Left lung (tissue), 14 donors: ENCODE measurements at places on chromosomes 13 and 19.

GRCh38 chr19:8108560-8109445, 40.6 kb downstream of the FBN3 start:
- DNase-seq, result no peak

DNA sequence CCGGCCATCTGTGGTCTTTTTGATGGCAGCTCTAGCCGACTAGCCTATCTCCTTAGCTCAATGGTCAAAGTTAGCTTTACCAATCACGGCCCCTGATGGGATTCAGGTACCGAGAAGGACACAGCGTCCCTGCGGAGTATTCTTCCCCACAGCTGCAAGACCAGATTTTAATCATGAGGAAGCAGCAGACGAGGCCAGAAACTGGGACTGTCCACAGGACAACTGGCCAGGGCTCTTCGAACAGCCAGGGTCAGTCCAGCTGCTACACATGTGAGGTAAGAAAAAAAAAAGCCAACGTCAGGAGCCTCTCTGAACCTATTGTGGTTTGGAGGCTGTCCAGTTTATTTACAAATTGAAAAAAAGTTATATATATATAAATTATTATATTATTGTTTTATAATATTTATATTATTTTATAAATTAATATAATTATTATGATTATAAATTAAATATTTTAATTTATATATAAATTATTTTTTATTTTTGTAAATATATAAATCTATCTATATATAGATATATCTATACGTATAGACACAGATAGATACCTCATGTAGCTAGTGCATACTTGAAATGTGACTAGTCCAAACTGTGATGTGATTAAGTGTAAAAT, 10.8 kb downstream of the RINL start:
- DNase-seq, result no peak

GRCh38 chr19:42065511-42065910, 4.5 kb downstream of the GRIK5 start:
- DNase-seq, result no peak

DNA sequence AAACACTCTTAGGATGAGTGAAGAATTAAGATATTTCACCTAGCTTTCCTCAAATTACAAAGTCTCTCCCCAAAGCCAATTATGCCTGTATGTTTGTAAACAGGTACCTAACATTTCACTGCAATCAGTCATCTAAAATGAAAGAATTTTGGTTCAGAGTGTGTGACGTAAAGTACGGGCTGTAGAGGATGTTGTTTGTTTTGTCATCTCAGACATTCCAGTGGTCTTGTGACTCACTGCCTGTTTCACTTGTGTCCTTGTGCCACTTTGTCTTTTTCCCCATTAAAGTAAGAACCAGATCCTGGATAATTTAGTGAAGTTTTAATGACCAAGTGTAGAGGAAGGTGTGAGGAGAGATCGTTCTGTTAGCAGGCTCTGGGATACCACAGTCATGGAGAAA, 28.6 kb upstream of the EID2 start:
- DNase-seq, result no peak

GRCh38 chr13:84566780-84567179, 684.5 kb upstream of the SLITRK1 start:
- DNase-seq, result no peak

DNA sequence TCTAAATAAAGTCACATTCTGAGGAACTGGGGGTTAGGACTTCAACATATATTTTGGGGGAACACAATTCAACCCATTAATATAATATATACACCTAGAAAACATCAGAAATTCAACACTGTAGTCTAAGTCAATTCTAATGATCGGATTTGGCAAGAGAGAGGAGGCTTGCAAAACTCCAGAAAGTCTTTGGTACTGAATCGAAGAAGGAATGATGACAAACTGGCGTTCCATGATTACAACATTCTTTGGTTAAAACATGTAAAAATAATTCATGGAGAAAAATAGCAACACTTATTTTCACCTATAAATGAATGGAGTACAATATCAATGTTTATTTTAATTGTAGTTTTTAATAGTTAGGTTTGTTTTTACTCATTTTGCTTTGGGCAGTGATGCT, 62.4 kb downstream of the MBNL2 start:
- DNase-seq, result no peak

GRCh38 chr13:44022196-44022595, 142.5 kb downstream of the LACC1 start:
- no peak for DNase-seq

DNA sequence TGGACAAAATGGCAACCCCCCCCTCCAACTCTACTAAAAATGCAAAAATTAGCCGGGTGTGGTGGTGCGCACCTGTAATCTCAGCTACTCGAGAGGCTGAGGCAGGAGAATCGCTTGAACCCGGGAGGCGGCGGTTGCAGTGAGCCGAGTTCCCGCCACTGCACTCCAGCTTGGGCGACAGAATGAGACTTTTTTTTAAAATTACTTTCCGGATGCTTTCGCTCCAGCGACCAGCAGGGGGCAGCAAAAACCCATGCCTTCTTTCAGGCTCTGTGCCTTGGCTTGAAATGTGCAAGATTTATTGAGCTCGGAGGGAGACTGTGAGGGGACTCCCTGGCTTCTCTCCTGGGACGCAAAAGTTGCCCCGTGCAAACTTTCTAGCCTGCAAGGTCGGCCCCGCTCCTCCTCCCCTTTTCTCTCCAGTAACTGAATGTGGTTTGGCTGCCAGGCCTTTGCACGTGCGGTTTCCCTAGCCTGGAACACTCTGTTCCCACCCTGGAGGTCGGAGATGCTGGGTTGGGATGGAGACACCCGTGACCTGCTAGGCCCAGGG, 61.4 kb upstream of the NFIC start:
- no peak for DNase-seq

- no peak for DNase-seq
Observed at GRCh38 chr19:49396738-49397505, 8.9 kb downstream of the KASH5 start.

GRCh38 chr13:44142941-44143665, 230.5 kb upstream of the SERP2 start:
- DNase-seq, result no peak

- no peak for DNase-seq
Observed at GRCh38 chr13:42322806-42323205, 50.9 kb downstream of the AKAP11 start.
